Cerebellar cortex (tissue), 1 donor: ENCODE measurements at places on chromosomes 4 and X.

DNA sequence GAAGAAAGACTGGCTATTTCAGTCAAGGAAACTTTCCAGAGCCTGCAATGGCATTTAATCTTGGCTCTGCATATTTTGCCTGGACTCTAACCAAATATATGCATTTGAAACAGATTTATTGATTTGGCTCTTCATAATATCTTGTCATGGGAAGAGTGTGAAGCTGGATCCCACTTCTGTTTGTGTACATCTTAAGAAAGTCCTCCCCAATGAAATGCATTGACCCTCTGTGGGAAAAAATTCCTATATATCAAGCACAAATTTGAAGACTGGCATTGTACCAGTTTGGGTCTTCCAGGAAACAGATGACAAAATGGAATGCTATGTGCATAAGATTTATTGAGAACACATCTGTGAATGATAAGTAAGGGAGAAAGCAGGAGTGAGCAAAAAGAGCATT lies 897.3 kb upstream of the TENM3 start:
- DNase-seq = no peak

GRCh38 chr4:147736458-147736857 lies 4.6 kb downstream of the ARHGAP10 start:
- no peak for DNase-seq

GRCh38 chr4:173537613-173538147 lies 7.7 kb upstream of the HAND2 start:
- DNase-seq = no peak

DNA sequence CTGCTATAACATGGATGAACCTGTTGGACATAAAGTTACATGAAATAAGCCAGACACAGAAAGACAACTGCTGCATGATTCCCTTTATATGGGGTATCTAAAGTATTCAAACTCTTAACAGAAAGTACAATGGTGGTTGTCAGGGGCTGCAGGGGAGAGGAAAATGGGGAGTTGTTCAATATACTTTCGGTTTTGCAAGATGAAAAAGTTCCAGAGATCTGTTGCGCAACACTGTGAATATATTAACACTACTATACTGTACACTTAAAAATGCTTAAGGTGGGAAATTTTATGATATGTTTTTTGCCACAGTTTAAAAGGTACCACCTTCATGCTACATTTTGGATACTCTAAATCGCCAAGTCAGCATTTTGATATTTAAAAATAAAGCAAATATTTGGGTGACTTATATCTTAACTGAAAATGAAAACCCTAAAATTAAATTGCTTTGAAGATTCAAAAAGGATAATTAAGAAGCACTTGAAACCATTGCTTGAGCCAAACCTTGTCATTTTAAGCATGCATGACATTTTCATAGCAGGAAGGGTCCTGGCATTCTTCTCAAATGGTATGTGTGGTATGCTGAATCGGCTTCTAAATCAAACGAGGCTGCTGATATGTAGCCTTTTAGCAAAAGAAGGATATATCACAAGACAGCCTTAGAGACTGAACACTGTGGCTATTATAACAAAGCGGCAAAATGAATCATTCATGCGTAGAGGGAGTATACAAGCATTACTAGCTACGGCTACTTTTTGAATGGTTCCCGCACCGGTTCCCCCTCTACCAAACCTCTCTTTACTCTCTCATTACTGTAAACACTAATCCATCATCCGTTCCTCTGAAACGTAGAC lies 607.1 kb upstream of the DIPK2B start:
- DNase-seq = no peak

GRCh38 chr4:25343671-25344070 lies 31.1 kb downstream of the ZCCHC4 start:
- no peak for DNase-seq

DNA sequence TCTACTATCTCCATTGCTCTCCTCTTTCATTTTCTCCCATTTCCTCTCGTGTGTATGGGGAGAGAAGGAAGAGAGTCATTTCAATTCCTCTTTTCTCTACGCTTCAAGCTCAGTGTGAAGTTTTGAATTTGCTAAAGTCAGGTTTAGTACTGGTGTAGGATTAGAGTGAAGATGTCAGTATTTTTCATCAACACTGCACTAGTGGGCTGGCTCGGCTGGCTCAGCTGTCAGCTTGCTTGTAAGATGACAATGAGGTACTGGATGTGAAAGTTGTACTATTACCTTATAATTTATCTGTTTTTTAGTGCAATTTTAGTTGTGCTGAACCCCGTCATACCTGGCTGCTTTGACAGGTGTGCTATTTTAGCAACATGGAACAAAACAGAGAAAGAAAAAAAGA lies 2.1 kb upstream of the SH2D1A start:
- DNase-seq = no peak
